ENCODE measurements at places on chromosomes 13 and 19.

GRCh38 chr13:76216729-76217128 lies 580.6 kb downstream of the LMO7 start:
- DNase-seq, result no peak

- no peak for DNase-seq
Measured at GRCh38 chr13:48879432-48879831, 96.3 kb upstream of the FNDC3A start.

DNA sequence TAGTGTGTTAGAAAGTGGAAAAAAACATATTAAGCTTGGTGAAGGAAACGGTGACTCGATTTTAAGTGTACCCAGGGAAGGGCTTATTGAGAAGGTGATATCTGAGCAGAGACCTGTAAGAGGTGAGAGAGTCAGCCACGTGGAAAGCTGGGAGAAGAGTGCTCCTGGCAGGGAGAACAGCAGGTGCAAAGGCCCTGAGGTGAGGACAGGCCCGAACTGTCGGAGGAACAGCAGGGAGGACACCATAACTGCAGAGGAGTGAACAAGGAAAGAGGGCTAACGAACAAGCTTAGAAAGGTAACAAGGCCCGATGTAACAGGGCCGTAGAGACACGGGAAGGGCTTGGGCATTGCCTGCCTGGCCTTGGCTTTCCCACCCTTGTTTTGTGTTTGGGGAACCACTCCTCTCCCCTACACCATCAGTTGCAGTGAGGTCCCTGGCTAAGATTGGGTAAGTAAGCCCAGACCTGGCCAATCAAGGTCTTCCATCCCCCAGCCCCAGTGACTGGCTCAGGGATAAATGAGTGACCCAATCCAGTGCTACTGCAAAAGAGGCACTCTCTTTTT lies 7.3 kb downstream of the ATP4A start:
- DNase-seq, result no peak

DNA sequence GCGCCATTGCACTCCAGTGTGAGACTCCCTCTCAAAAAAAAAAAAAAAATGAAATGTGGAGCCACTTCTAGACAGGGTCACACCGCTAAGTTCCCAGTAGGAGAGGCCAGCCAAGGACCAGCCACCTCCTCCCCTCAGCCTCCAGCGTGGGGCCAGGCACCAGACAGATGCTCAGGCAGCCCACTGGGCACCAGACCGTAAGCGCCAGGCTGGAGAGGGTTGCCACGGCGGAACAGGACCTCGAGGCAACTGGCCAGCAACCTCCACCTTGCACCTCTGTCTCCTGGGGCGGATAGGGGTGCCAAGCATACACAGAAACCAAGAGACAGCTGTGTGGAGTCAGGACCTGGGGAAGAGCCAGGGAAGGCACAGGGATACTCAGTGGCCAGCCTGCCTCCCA lies 3.7 kb downstream of the PEPD start:
- no peak for DNase-seq

- no peak for DNase-seq
Measured at GRCh38 chr13:110099922-110100321, 207.0 kb downstream of the COL4A1 start.

Measured in NT2/D1 (cell line).